Urothelium cell line (cell line): ENCODE measurements at places on chromosomes 4 and X.

GRCh38 chrX:10033375-10034007, 66.3 kb downstream of the CLDN34 start:
- no peak for DNase-seq

GRCh38 chr4:137599734-137600133, 67.4 kb upstream of the PCDH18 start:
- DNase-seq, result no peak

- no peak for DNase-seq
These were observed 22.0 kb downstream of the SMIM14 start for GRCh38 chr4:39616651-39617050.

DNA sequence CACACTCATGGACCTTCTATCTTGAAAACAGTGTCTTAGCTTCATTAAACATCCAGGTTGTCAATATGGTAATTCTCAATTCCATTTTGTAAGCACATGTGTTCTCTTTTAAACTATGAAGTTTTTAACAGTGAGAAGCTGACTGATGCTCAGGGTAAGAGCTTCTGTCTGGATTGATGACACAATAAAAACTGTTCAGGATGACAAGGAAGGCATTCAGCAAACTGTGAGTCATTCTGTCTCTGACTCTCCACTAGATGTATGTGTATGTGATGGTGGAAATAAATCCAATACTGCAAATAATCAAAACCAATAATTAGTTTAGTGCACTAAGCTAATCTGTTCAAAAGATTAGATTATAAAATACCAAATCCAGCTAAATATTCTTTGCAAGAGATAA, 115.3 kb upstream of the ARX start:
- peak; percentile 10 for DNase-seq

DNA sequence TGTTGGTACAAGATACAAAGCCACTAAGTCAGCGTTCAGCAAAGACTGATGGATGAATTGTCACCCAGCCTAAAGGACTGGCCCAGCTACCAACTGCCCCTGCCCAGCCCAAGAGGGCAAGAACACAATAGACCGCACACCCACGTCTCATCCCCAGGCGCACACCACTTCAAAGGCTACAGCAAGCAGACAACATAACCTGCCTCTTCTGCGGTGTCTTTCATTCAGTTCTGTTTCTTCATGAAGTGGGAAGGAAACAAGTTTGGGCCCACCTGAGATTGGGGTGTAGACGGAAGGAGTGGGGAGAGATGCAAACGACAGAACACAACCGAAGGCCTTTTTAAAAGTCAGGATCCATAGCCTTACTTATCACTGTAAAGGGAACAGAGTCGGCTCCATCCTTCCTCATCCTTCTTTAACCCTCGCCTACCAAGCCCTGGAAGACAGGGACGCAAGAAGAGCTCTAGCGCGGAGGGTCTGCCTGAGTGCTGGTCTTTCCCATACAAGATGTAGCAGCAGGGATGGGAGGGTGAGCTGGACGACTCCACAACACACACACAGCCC, 691 bp downstream of the SCARB2 start:
- peak; percentile 26 for DNase-seq

GRCh38 chr4:6892190-6892908, 17.3 kb upstream of the TBC1D14 start:
- no peak for DNase-seq

DNA sequence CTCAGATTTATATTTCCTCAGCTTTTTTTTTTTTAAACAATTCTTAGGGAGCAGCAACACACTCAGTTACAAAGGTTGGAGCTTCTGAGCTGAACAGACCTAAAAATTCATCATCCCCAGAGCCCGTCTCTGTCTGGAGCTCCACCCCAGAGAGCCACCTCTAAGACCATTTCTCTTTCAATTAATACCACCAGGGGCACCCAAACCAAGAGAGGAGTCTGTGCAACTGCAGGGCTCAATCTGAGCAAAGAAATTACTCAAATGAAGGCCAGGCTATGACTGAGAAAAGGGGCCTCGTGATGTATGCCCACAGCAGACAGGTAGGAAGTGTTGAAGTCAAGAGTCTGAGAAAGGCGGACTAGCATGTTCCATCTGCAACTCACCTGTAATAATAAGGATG, 95.5 kb downstream of the C4orf51 start:
- no peak for DNase-seq

DNA sequence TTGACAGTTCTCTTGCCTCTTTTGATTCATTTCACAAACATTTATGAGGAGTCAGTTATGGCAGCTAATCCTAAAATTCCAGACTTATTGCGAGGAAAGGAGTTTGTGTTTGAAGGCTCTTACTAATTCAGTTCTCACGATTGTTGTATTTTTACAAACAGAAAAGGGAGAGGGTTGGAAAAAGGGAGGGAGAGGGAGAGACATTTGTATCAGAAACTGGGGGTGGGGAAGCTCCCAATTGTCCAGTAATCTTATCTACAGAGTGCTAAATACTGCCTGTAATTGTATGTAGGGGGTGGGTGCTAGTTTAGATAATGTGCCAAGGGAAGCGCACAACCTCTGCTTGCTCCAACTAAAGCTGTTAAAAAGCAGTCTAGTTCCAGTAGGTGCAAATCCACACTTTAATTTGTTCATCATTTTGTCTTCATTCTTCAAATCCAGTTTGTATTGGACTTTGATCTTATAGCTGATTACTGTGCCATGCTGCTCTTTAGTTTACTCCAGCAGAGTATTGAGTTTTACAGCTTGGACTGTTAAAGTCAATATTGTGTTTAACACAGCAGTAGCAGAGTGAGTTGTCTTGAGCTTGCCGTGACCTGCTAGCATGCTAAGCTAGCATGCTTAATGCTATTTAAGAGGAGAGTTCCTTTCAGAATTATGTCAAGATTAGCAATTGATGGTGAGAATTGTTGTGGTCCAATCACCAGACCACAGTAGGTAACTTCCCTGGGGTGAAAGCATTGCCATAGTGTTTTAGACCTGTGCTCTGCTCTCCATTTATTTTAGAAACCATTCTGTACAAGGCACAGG, 13.9 kb downstream of the FNIP2 start:
- DNase-seq, result no peak

- no peak for DNase-seq
These were observed 49.2 kb downstream of the ENOPH1 start for GRCh38 chr4:82479562-82479961.

GRCh38 chr4:141609243-141609642, 27.1 kb upstream of the IL15 start:
- no peak for DNase-seq

- DNase-seq, result no peak
These were observed 352 bp upstream of the MAP3K15 start for GRCh38 chrX:19515615-19516105.
